Activated T-helper 9 cell treated with anti-CD3 and anti-CD28 coated beads, Interleukin-2, amount 50 U/mL, for 16 hours (primary cell): ENCODE measurements at places on chromosomes 13 and 19.

DNA sequence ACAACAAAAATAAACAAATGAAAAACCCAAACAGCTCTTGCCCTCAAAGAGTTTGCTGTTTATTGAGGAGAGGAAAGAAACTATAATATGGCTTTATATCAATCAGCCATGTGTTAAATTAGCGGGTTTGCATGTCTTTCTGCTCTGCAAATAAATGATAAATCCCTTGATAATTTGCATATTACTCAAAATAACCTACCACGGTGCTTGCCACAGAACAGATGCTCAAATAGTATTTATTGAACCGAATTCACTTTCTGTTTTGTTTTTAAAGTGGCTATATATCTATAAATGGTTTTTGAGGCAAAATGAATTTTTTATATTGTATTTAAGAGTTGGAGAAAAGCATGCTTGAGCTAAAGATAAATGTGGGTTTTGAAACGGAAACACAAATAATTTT lies 428.1 kb downstream of the ITGBL1 start:
- DNase-seq: no peak

DNA sequence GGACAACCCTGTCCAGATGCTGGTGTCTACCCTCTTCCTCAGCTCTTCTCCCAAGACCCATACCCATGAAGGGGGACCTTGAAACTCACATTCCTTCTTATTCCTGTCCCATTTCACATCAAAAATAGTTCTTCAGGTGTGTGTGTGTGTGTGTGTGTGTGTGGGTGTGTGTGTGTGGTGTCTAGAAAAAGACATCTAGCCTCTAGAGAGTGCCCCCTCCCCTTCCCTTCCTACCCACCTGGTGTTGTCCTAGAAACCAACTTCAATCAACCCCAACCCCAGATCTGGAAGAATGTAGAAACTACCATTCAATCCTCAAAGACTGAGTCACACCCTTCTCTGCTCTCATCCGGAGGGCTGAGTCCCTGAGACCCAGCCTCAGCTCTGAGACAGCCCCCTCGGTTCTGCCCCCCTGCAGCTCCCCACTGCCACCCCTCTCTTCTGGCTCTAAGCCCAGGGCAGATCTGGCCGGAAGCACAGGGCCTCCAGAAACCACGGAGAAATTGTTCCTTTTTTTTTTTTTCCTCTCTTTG lies 3.5 kb downstream of the KCNN4 start:
- no peak for DNase-seq

DNA sequence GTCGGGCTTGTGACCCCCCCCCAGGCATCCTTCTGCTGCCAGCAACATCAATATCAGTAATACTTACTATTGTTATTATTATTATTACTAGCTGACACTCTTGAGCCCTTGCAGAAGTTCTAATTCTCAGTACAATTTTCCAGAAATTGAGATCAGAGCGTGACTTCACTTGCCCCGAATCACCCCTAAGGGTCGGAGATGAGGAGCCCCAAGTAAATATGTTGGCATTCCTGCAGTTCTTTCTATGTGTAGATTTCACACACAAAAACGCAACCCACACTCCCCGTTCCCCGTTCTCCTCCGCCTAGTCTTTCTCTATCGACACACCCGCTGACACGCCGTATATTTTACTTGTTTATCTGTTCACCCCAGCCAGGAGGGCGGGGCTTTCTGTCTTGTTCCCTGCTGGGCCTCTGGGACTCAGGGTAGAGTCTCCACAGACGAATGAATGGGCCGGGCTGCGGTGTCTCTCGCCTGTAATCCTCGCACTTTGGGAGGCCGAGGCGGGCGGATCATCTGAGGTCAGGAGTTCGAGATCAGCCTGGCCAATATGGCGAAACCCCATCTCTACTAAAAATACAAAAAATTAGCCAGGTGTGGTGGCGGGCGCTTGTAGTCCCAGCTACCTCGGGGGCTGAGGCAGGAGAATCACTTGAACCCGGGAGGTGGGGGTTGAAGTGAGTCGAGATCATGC lies 14.7 kb downstream of the TLE5 start:
- DNase-seq: peak; percentile 46

DNA sequence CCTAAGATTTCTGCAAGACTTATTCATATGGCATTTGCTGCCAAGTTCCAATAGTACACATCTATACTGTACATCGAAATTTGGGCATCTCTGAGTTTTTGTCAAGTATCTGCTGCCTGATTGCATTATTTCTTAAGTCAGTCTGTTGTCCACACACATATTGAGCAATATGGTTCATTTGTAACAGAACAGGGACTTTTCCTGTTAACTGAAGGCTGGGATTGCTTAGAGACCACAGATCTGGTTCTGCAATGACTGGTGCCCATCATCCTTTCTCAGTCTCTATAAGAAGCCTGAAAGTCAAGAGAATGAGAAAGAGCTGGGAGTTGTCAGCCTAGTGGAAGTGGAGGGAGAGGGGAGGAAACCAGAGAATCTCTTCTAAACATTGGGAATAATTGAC lies 22.5 kb upstream of the MYCBP2 start:
- no peak for DNase-seq

DNA sequence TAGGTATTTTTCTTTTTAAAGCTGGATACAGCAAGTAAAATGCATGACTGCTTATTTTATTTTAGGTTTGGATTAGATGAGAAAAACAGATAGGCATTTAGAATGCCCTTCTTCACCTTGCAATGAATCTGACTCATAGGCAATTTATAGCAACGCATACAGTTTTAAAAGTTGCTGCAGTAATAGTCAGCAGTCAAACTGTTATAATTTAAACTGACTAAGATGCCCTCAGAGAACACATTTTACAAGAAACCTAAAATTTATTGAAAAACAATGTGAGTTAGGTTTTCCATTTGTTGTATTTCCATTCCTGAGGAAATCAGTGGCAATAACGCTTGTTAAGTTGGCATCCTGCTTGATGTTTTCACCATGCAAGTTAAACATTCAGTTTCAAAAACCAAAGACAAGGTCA lies 1128.2 kb upstream of the PCDH9 start:
- no peak for DNase-seq
